ENCODE measurements at places on chromosomes 1 and 21. TPM values are rescaled to one million over a fixed set of nuclear protein-coding genes. Genes with fewer than 3 reads are reported as not detected.

Gene REG4
- total RNA-seq = not detected

Gene GJA4
- total RNA-seq = not detected

Gene NOS1AP
- total RNA-seq = not detected

Gene ASTN1
- total RNA-seq = not detected

Gene HPDL
- total RNA-seq = 26.8 TPM
